ENCODE measurements at places on chromosomes 1 and 21.

DNA sequence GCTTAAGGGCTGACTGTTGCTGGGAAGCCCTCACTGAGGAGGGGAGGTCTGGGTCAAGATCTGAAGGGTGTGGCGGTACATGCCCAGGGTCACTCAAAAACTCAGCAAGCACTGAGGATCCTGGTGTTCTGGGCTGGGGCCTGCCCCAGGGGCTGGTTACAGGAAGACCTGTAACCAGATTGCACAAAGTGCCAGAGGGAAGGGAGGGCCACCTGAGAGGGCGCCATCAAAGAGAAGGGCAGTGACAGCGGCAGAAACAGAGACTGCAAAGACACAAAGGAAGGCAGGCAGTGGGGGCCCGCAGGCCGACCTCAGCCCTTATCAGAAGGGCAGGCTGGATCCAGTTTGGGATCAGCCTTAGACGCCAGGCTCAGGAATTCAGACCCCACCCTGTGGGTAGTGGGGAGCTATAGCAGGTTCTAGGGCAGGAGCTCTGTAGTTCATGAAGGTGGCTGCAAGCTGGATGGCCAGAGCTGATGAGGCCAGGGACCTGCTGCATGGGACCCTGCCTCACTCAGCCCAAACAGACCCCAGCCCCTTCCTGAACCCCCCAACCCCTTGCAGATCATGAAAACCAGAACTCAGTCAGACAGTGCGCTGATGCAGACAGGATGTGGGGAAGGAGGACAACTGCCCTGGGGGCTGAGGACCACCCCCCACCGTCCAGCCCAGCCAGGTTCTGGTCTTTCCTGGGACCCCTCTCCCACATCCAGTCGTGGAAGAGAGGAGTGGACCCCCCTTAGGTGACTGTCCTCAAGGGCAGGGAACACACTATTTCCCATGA lies 3.9 kb downstream of the SH2D5 start:
- no peak for DNase-seq

GRCh38 chr1:39632323-39632681 lies 7.1 kb downstream of the HEYL start:
- no peak for DNase-seq

GRCh38 chr1:80023358-80023757 lies 1016.8 kb upstream of the ADGRL4 start:
- no peak for DNase-seq

- no peak for DNase-seq
Measured at GRCh38 chr1:75053207-75053606, 81.0 kb upstream of the LHX8 start.

DNA sequence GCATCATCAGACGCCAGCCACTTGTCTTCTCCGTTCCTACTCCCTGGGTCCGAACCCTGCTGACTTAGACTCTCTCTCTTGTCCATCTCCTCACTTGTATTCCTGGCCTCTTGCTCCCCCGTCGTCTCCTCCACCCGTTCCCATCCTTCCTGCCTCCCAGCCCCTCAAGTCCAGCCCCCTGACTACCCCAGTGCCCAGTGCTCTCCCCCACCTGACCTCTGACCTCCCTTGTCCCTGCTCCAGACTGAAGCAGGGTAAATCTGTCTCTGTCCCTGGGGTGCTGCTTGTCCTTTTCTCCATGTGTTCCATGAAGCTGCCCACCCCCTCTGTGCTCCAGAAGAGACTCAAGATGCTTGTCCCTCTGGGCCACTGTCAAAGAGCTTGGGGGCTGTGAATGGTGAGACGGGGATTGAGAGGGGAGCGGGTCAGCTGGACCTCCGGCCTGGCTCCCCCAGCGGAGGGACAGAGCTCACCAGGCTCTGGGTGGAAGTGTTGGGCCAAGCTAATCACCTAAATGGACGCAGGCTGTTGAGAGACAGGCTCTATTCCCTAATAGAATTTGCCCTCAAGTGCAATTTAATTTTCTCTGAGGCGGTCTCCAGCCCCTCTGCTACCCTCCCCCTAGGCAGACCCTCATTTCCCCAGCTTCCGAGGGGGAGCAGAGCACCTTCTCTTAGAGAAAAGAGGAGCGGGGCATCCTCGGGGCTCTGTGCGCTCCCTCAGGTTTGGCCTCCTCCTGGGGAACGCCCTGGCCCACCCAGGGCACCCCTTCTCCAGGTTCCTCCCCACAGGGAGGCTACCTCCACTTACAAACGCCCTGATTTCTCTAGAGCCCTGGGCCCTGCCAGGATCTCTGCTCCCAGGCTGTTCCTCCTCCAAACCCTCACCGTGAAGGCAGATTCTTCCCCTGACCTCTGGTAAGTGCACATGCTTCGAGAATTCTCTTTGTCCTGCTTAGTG lies 11.0 kb upstream of the LHX4 start:
- no peak for DNase-seq

All from NCI-H2107 (cell line).